ENCODE measurements at places on chromosomes 1 and 21.

- DNase-seq: no peak
Observed at GRCh38 chr1:162889989-162890388, 29.0 kb upstream of the CCDC190 start.

DNA sequence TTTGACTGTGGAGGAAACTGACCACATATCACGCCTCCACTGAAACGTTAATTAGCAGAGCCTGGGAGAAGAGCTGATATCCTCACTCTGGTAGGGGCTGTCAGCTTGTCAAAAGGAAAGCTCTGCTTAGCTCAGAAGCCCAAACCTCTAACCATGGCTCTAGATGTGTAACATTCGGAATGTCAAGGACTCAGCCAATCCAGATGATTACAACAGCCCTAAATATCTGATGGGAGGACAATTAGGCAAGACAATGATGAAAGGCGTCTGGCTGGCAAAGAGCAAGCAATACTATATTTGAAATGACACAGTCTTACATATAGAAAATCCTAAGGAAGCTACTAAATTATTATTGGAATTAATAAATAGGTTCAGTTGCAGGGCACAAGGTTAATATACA, 45.7 kb upstream of the COX20 start:
- no peak for DNase-seq

DNA sequence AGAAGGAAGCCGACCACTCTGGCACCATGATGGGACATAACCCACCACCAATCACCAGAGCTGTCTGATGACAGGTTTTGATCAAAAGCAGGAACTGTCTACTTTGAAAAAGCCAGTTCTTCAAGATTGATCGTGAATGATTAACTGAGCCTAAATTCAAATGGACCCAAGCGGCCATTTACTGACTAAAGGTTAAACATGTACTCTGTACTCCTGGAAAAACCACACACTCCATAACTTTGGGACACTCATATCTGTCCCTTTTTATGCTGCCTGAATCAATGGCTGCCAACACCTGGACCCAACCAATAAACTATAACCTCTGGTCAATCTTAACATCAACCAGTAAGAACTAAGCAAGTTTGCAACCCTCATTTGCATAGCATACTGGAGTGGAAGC, 206.6 kb downstream of the URB2 start:
- DNase-seq: no peak

GRCh38 chr21:38806942-38807284, 1.2 kb downstream of the ETS2 start:
- no peak for DNase-seq

DNA sequence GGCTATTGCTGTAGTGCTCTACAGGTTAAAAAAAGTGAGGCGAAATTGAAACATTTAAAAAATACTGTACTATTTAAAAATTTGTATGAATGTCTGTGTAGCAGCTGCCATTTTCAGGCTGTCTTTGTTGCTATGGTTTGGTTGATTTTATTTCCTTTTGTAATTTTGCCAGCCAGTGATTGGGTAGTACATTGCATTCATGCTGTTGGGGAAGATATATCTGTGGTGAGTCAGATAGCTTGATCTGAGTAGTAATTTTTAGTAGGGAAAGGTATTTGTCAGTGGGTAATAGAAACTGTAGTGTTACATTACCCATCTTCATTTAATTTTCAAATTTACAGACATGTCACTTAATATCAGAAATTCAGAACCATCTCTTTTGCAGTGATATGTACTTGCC, 15.0 kb downstream of the NFIA start:
- no peak for DNase-seq

GRCh38 chr1:54853793-54854370, 33.1 kb downstream of the DHCR24 start:
- DNase-seq: no peak

All from stomach (tissue), 19 donors.